Right lung (tissue), 10 donors: ENCODE measurements at places on chromosomes 11 and 22.

GRCh38 chr22:43343670-43344519, 723 bp upstream of the SCUBE1 start:
- no peak for DNase-seq

DNA sequence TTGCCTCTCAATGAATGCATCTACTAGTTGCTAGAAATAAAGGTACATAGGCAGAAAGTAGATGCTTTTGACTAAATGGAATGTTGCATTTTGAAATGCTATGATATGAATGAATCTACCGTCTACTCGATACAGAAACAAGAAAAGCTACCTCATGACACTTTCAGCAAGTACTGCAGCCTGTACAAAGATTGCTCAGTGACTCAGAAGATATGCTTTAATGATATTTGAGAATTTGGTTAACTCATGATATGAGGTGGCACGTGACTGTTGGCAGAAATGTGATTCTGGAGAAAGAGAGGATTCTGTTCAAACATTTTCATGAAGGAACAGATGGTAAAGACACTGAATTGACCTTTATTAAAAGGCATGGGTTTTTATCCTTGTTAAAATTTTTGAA, 76.0 kb downstream of the HSD17B12 start:
- DNase-seq: no peak

- no peak for DNase-seq
Measured at GRCh38 chr11:78795621-78796261, 221.1 kb upstream of the NARS2 start.

- DNase-seq: no peak
Measured at GRCh38 chr22:38228326-38228872, 26.6 kb downstream of the MAFF start.

DNA sequence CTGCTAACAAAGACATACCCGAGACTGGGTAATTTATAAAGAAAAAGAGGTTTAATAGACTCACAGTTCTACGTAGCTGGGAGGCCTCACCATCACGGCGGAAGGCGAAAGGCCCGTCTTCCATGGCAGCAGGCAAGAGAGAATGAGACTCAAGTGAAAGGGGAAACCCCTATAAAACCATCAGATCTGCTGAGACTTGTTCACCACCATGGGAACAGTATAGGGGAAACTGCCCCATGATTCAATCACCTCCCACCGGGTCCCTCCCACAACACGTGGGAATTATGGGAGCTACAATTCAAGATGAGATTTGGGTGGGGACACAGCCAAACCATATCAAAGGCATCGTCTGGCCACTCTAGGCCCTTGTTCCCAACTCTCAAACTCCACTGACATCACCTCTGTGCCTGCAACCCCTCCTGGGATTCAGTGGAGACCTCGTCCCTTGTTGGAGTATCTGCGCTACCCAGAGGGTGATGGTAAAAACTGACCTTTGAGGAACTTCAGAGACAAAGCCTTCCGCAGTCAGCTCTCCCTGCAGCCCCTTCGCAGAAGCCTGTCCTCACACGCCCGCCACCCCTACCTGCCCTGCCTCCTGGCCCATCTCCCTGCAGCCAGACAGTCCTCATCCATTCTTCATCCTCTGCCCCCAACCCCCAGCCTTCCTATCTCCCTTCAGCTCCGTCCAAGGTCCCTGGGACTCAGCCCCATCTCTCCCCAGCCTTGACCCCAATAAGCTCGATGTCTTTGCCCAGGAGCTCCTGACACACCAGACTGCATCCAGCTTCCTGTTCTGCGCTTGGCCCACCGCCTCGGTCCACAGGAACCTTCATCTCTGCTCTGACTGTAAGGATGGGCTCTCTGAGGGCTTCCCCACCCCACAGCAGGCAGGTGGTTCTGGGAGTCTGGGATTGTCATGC, 15.8 kb downstream of the CCND1 start:
- no peak for DNase-seq

- DNase-seq: no peak
Measured at GRCh38 chr11:27459191-27459590, 13.4 kb downstream of the LGR4 start.

GRCh38 chr11:9613830-9614762, 40.6 kb downstream of the WEE1 start:
- DNase-seq: peak; percentile 88

DNA sequence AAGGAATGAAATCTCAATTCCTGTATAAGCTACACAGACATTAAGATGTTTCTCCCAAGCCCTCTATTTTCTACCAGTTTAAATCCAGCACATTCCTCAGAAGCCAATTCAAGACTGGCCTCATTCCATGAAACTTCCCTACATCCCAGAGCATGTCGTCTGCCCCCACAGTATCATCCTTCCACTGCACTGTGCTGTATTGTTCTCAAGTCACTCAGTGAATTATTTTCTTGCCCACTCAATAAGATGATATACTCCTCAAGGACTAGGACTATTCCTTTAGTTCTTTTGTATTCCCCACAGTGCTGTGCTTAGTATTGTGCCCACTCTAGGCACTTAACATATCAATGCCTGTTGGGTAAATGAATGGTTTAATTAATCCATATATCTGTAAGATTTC, 203.1 kb upstream of the BLID start:
- no peak for DNase-seq

DNA sequence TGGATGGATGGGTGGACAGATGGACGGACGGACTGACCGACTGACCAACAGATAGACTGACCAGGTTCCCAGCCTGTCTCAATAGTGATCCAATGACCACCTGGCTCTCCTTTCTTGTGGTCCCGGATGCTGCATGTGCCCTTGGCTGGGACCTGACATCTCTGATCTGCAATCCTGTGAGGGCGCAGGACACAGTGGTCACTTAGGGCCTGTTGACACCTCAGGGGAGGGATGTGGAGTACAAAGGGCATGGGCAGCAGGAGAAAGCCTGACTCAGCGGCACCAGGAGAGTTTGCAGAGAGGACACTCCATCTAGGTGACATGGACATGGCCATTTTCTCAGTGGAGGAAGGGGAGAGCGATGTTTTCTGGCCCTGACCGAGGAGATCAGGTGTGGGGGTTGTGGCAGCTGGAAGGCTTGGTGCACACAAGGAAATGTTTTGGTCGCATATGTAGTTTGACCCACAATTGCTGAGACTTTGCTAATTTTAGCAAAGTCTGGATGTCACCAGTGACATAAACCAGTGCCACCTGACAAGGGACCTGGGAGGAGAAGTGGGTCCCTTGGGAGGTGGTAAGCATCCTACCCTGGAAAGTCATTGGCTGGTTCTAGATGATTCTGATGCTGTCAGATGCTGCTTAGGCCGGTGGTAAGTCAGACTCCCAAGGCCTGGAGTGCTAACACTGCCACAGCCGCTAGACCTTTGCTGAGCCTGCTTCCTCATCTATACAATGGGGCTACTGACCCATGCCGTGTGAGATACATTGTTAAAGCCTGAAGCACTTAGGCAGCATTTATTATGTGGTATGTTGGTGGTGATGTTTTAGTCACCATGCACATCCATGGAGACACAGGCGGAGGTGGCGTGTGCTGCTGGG, 50.7 kb downstream of the CD82 start:
- no peak for DNase-seq

GRCh38 chr11:22431106-22431505, 92.9 kb downstream of the SLC17A6 start:
- no peak for DNase-seq

DNA sequence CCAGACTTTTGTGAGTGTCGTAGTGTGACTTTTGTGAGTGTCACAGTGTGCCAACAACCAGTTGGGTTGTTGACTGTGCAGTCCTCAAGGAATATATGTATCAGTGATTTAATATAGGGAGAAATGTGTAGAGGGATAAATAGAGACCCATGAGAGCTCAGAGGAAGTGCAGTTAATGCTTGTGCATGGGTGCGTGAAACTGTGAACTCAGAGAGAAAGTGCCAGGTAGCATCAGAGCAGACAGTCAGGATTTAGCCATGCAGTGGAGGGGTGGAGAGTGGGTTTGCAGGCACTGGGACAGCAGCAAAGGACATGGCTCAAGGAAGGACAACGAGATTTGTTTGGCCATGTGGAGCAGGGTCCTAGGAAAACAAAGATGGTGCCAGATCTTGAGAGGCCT, 33.6 kb downstream of the YWHAH start:
- DNase-seq: no peak

- DNase-seq: no peak
Measured at GRCh38 chr11:81070948-81071347, 1630.1 kb upstream of the TENM4 start.

- DNase-seq: no peak
Measured at GRCh38 chr22:29328055-29328454, 12.6 kb upstream of the RASL10A start.

DNA sequence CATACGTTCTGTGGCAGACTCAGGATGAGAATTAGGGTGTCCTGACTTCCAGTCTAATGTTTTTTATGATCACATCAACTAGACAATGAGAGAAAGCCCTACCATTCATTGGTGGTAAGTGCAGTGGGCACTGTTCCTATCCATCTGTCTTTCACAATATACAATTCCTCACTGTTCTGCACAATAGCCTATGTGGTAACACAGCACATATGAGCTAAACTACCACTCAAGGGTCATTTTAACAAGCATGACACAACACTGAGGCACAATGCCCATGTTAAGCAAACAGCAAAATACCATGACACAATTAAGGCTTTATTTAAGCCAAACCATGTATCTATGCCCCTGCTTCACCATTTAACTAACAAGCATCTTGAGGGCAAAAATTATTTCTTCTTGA, 52.3 kb downstream of the SIK3 start:
- DNase-seq: no peak

- DNase-seq: no peak
Measured at GRCh38 chr22:32175683-32176644, 16.9 kb upstream of the C22orf42 start.

- DNase-seq: no peak
Measured at GRCh38 chr11:87493516-87493915, 455.8 kb downstream of the TMEM135 start.
